ENCODE measurements at places on chromosomes 7 and 10.

DNA sequence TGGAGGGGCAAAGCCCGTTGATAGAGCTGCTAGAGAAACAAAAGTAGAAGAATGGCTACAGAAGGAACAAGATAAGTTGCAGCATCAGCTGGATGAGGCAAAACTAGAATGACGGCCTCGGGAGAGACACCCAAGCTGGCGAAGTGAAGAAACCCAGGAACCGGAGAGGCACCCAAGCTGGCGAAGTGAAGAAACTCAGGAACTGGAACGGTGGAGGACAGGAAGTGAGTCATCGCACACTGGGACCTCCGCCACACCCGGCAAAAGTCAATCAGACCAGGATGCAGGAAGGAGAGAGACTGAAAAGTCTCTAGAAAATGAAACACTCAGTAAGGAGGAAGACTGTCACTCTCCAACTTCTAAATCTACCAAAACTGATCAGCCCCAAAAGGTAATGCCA lies 133.0 kb upstream of the NEBL start:
- DNase-seq, result no peak

- peak; percentile 38 for DNase-seq
These were observed 620 bp downstream of the BET1 start for GRCh38 chr7:94003446-94004023.

- no peak for DNase-seq
These were observed 44.9 kb upstream of the ARL4A start for GRCh38 chr7:12642508-12642907.

- no peak for DNase-seq
These were observed 316.9 kb upstream of the PHYHIPL start for GRCh38 chr10:58859526-58859925.

- DNase-seq, result peak; percentile 82
These were observed 27.0 kb downstream of the CALML3 start for GRCh38 chr10:5551531-5552375.

- DNase-seq, result peak; percentile 33
These were observed 58.9 kb downstream of the NAMPT start for GRCh38 chr7:106225856-106226255.

DNA sequence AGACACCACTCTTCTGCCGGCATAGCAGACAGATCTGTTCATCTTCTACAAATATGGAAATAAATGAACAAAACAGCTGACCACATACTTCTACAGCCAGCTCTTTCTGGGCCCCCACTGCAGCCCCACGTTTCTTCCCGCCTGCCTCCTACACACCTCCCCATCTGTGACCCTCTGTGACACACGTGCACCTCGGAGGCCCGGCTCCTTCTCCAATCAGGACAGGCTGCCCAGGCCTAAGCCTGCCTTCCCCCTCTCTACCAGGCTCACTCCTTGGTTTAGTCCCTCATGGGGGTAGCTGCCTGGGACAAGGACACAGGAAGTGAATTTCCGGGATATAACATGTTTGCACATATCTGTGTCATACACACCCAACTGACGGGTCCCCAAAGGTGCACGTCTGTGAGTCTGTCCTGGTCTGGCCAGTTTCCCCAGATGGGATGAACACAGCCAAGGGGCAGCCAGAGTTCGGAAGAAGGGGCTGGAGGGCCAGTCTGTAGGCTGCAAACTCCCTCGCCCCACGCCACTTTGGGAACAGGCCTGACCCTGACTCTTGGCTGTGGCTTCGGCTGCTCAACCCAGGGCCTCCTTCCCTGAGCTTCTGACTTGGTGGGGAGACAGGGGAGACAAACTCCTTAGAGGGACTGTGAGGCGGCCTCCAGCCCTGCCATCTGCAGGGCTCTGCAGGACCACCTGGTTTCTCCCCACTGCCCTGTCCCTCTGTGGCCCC lies 30.3 kb downstream of the PITRM1 start:
- no peak for DNase-seq

GRCh38 chr7:91353848-91354247 lies 89.6 kb downstream of the FZD1 start:
- DNase-seq, result no peak

DNA sequence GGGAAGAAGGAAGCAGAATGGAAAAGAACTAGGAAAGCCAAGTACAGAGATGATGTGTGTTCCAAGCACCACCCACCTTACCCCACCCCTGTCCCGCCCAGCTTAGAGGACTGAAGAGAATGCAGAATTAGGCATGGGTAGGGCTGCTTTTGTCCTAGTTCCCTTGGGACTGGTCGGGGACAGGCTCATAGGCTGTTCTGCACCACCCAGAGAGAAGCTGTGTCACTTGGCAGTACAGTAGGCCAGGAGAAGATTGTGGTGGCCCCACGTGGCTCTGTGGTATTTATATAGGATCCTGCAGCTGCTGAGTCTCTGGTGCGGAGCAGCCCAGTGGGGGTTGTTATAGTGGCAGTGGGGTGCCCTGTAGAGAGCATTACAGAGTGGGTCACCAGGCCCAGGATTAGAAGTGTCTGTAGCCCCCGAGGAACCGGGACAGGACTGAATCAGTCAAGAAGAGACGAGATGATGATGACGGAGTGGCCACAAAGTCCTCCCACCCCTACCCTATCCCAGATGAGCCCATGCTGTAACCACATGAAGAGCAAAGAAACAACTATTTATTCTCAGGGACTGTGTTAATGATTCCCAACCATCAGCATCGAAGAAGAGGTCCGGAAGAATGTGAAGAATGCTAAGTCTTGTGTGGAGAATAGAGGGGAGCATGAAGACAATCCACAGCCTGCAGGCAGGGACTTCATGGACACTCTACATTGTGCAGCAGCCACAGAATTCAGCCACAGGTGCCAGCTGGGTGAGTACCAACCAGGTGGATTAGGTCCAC lies 88.9 kb downstream of the C1GALT1 start:
- no peak for DNase-seq

- no peak for DNase-seq
These were observed 481.4 kb downstream of the GALNT17 start for GRCh38 chr7:71613313-71613712.

DNA sequence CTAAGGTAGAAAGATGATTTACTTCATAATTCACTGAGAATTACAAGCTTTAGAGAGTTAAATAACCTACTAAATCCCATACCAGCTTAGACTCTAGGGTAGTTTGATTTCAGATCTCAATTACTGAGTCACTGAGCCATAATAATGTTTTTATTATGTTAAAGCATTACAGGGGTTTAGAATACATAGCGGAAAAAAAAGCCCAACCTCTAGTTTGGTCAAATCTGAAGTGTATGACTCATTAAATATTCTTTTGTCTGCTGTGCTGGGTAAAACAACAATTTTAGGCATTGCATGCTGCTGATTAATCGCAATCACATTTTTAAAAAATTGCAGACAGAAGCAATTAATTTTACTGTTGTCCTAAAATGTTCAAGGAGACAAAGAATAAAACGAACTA lies 48.5 kb downstream of the MALRD1 start:
- DNase-seq, result no peak

DNA sequence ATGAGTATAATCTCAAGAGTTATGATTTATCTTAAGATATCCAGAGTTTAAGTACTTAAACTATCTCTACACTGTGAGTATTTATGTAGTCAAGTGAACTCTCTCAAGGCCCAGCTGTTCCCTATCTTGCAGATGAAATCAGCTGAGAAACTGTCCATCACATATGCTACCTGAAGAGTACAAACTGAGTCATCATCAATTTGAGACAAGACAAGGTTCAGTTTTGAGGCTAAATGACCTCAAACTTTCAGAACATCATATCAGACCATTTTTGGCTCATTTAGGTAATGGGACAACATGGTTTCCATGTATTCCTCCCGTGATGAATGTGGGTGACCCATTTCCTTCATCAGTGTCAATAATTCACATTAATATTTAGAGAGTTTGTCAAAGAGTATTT lies 53.1 kb upstream of the AUTS2 start:
- DNase-seq, result no peak

- no peak for DNase-seq
These were observed 239.9 kb downstream of the ADRA2A start for GRCh38 chr10:111316722-111317212.

GRCh38 chr10:71082960-71083715 lies 129.2 kb upstream of the UNC5B start:
- DNase-seq, result no peak

DNA sequence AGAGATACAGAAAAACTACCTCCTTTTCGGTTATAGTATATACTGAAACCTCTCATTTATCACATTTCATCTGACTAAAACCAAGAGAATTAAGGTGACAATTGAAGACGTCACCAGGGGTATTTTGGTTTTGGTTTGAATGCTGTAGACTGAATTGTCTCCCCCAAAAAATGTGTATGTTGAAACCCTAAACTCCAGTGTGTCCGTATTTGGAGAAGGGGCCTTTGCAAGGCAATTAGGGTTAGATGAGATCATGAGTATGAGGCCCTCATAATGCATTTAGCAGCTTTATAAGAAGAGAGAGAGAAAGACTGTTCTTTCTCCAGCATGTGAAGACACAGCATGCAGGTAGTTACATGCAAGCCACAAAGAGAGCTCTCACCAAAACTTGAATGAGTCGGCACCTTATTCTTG lies 59.5 kb downstream of the CACNA2D1 start:
- no peak for DNase-seq

GRCh38 chr7:30863706-30864035 lies 48.0 kb upstream of the AQP1 start:
- DNase-seq, result no peak

DNA sequence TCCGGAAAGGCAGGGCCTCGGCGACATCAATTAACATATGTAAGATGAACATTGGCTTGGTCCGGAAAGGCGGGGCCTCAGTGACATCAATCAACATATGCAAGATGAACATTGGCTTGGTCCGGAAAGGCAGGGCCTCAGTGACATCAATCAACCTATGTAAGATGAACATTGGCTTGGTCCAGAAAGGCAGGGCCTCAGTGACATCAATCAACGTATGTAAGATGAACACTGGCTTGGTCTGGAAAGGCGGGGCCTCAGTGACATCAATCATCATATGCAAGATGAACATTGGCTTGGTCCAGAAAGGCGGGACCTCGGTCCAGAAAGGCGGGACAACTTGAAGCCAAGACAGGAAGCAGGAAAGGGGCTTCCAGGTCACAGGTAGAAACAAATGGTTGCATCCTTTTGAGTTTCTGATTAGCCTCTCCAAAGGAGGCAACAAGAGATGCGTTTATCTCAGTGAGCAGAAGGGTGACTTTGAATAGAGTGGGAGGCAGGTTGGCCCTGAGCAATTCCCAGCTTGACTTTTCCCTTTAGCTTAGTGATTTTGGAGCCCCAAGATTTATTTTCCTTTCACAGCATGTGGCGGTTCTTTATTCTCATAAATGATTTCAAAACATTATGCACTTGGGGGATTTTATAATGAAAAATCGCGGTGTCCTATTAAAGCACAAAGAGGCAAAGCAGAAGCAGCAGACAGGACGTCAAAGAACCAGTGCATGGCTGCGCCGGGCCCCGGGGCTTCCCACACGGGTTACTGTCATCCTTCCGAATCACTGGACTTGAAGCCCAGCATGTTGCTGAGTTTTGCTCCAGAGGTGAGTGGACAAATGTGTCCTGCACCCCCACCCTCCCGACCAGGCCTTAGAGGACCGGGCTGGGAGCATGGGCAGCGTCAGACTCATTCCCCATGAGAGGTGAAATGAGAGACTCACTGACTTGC lies 43.1 kb upstream of the EN2 start:
- no peak for DNase-seq

DNA sequence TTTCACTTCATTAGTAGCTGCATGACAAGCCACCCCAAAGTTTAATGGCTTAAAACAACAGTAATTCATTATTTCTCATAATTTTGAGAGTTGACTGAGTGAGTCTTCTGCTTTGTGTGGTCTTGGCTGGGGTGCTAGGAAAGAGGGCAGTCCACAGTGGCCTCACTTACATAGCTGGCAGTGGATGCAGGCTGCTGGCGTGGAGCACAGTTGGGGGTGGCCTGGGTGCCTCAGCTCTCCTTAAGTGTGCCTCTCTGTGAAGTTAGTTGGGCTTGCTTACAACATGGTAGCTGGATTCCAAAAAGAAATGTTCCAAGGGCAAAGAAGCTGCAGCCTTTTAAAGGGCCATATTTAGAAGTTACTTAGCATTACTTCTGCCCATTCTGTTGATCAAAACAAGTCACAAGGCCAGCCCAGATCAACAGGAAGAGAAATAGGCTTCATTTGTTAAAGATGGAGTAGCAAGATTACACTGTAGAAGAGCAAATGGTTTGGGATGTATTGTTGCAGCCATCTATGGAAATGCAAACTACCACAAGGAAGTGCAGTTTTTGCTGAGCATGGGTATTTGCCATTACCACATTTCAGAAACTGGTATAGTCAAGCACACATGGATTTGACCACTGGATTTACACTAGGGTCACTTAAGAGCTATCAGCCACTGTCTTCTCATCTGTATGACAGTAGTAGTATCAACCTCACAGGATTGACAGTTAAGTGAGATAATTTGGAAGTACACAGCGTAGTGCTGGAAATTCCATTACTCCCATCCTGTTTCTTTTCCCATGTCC lies 33.6 kb downstream of the ZEB1 start:
- DNase-seq, result no peak

- no peak for DNase-seq
These were observed 252.3 kb upstream of the GLI3 start for GRCh38 chr7:42489299-42489698.

DNA sequence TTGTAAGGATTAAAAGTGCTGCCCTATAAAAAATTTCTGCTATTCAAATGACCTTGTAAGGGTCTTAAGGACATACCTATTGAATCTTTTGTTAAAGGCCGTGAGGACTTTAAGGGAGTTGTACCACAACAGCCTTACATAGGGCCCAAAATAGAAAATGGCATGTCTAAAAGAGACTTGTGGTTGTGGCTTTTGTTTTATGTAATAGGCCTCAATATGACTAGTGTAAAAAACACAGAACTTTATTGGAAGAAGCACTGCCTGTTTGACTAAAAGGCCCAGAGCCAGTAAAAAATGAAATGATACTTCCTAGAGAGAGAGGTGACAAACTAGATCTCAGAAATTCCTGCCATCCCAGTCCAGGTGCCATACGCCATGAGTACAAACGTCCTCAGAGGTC lies 286.6 kb downstream of the SEMA3D start:
- DNase-seq, result no peak

- DNase-seq, result peak; percentile 85
These were observed 119.3 kb upstream of the CACNA2D1 start for GRCh38 chr7:82562716-82563404.

GRCh38 chr10:14798636-14799035 lies 23.9 kb upstream of the FAM107B start:
- DNase-seq, result no peak

GRCh38 chr7:3197567-3198213 lies 103.4 kb upstream of the SDK1 start:
- no peak for DNase-seq

DNA sequence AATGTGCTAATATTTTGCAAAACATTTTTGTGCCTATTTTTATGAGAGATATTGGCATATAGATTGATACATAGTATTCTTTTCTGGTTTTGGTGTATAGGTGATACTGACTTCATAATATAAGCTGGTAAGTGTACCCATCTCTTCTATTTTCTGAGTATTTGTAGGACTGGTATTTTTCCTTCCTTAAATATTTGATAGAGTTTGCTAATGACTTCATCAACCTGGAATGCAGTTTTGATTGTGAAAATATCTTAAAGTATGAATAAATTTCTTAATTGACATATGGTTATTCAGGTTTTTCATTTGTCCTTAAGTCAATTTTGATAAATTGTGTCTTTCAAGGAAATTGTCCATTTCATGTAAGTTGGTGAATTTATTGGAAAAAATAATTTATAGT lies 6.1 kb upstream of the SCRN1 start:
- DNase-seq, result peak; percentile 41
